ENCODE measurements at places on chromosomes 1 and 21. TPM values are rescaled to one million over a fixed set of nuclear protein-coding genes. Genes with fewer than 3 reads are reported as not detected.

Gene CD53
- total RNA-seq: 21.5 TPM

DNA sequence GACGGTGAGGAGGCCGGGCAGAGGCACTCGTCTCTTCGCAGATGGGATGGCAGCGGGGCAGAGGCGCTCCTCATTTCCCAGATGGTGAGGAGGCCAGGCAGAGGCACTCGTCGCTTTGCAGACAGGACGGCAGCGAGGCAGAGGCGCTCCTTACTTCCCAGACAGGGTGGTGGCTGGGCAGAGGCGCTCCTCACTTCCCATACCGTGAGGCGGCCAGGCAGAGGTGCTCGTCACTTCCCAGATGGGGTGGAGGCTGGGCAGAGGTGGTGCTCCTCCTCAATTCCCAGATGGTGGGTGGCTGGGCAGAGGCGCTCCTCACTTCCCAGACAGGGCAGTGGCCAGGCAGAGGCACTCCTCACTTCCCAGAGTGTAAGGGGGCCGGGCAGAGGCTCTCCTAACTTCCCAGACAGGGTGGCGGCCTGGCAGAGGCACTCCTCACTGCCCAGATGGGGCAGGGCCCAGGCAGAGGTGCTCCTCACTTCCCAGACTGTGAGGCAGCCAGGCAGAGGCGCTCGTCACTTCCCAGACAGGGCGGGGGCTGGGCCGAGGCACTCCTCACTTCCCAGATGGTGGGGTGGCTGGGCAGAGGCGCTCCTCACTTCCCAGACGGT is 9.9 kb downstream of the TCHHL1 start:
- DNase-seq: no peak

DNA sequence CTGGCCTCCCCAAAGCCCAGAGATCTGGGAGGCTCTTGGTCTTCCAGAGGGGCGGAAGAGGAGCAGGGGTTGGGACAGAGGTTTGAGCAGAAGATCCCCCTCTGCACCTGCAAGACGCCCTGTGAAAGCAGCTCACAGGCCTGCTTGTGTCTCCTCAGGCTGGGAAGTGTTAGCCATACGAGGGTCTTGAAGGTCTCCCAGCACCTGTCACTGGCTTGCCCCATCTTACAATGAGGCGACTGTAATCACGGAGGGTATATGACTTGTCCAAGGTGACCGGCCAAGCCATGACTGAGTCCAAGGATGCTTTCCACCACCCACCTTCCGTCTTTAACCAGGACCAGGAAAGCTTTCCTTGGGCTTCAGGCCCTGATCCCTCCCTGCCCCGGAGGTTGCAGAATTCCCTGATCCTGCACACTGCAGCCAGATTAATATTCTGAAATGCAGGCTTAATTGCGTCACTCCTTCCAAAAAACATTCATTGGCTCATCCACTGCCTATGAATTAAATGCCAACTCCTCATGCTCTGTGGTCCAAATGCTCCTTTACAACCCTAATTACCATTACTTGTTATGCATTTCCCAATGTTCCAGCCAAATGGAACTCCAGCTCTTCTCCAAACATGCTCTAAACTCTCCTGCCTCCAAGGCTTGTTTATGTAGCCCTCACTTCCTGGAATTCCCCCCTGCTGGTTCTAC is 64.0 kb downstream of the DDX20 start:
- DNase-seq: no peak

DNA sequence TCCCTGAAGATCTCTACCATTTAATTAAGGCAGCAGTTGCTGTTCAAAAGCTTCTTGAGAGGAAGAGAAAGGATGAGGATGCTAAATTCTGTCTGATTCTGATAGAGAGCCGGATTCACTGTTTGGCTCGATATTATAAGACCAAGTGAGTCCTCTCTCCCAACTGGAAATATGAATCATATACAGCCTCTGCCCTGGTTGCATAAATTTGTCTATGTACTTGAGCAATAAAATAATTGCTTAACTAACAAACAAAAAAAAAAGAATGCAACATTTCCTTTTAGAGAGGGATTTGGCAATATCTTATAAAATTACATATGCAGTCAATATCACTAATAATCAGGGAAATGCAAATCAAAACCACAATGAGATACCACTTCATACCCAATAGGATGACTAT is 26.8 kb downstream of the ALDH9A1 start:
- DNase-seq: no peak

- DNase-seq: no peak
These were observed 47.8 kb downstream of the NVL start for GRCh38 chr1:224282140-224282539.

DNA sequence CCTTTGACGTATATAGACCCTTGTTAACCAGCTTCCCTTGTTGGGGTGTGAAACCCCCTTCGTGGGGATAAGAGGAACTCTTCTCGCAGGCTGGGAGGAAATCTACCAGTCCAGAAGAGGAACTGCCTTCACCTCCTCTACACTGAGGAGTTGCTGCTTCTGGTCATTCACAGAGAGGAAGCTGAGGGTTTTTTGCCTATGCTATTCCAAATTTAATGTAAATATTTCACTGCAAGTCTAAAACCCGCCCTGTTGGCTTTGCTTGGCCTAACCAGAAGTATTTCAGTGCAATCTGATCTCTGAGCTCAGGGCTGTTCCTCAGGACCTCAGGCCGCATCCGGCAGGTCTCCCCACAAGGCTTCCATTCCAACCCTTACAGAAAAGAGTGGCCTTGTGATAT is 150.1 kb downstream of the HIVEP3 start:
- no peak for DNase-seq

GRCh38 chr1:998995-999724 is 737 bp downstream of the HES4 start:
- no peak for DNase-seq

DNA sequence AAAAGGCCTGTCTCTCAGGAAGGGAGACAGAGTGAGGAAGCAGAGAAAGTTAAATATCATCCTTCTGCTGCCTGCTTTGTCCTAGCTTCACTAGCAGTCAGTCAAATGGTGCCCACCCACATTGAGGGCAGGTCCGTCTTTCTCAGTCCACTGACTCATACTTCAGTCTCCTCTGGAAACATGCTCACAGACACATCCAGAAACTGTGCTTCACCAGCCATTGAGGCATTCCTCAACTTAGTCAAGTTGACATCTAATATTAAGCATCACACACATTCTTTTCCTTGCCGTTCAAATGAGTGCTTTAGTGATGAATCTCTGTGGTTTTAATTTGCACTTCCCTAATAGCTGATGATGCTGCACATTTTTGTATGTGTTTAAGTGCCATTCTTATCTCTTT is 777.8 kb upstream of the PRMT6 start:
- DNase-seq: no peak

DNA sequence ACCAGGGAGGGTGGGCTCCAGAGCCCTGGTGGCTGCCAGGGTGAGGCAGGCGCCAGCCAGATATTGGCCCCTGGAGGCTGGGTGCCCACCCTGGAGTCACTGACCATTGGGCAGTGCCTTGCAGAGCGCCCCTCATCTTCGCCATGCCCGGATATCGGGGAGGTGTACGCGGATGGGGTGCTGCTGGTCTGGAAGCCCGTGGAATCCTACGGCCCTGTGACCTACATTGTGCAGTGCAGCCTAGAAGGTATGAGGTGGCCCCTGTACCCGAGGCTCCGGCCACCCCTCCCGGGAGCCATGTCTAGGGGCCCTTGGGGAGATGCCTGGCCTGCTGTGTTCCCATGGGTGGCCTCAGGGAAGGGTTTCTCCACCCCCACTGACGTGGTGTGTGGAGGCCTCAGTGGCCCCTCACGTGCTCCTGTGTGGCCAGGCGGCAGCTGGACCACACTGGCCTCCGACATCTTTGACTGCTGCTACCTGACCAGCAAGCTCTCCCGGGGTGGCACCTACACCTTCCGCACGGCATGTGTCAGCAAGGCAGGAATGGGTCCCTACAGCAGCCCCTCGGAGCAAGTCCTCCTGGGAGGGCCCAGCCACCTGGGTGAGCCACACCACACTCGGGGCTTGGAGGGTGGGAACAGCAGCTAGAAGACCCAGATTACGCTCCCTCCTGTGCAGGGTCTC is 30.9 kb downstream of the TRIM11 start:
- DNase-seq: no peak

DNA sequence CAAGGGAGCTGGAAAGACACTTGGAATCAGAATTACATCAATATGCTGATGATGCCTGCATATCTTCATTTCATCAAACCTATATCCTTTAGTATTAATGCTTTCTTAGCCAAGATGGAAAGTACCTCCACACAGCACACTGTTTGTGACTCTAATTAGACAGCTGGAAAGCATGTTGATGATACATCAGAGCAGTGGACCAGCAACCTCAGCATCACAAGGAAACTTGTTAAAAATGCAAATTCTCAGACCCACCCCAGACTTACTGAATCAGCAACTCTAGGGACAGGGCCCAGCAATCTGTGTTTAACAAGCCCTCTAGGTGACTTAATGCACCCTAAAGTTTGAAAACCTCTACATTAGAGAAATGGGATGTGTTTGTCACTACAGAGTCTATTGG is 332.1 kb downstream of the DPYD start:
- DNase-seq: no peak

GRCh38 chr1:113756461-113756860 is 2.8 kb downstream of the PHTF1 start:
- DNase-seq: no peak

- DNase-seq: no peak
These were observed 259.9 kb downstream of the ZNF648 start for GRCh38 chr1:181801617-181802016.
